ENCODE measurements at places on chromosomes 11 and 22.

DNA sequence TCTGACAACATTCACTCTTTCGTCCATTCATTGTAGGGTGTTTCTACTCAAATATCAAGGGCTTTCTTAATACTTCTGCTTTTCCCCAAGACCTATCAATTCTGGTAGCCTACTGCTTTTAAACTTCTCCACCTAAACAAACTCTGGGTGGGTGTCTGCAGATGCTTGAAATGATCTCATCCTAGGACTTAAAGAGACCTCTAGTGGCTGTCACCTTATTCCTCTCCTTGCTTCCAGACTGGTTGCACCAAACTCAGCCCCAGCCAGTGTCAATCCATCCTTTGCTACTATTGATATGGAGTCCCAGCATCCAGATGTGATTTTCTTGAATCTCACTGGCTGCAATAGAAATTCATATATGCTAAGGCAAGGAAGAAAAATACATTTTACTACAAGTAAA lies 274.7 kb downstream of the NXPE2 start:
- H3K4me1 ChIP-seq: no peaks in the 10 kb centered on the region
- no peak overlapping the region for H3K27ac ChIP-seq

DNA sequence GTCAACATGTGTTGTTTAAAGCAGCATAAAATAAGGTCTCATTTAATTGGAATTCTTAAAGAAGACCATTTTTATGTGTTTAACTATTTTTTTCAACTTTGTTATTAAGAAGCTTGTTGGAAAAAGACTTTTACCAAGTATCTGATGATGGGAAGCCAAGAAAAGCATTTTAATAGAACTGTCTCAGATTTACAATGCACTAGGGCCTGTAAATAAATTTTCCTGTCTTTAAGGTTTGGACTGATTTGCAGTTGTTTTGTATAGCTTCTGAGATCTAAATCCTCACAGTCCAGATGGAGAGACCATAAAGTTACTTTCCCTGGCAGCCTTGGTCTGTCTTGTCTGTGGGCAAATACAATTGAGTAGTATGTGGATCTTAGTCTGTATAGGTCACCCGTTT lies 41.6 kb downstream of the EXT2 start:
- no peak overlapping the region for H3K4me3 ChIP-seq
- H3K27ac ChIP-seq: no peak overlapping the region
- no peaks in the 10 kb centered on the region for H3K36me3 ChIP-seq
- H3K4me1 ChIP-seq: peaks cover 6% of the 10 kb centered on the region
- no peaks in the 10 kb centered on the region for H3K27me3 ChIP-seq
- DNase-seq: no peak

DNA sequence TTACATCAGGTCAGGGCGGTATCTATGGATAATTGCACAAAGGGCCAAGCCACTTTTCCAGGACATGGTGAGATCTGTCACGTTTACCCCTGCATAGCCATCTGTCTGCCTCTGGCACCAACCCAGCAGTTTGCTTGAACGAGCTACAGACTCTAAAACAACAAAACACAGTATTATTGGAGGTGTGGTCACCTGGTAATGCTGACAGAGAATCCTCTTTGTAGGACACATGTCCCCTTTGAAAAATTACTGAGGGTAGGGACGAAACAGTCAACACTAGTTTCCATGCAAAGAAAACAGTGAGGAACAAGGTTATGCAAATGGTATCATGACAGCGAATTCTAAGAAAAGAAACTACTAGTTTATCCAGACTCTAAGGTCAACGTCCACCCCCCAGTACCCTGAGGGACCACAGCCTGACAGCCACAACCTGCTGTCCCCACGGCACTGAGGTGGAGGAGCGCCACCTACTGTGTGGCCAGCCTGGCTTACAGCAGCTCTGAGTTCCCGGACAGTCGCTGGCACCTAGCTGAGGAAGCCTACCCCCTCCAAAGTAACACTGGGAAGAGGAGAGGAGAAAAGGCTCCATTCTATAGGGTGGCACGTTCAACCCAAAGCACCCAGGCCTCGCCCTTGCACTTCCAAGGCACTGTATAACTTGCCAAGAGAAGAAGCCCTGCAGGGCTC lies 117.4 kb upstream of the BID start:
- H3K4me1 ChIP-seq: no peaks in the 10 kb centered on the region
- H3K4me3 ChIP-seq: no peak overlapping the region
- no peaks in the 10 kb centered on the region for H3K27me3 ChIP-seq
- no peak for DNase-seq
- H3K36me3 ChIP-seq: peaks cover 16% of the 10 kb centered on the region

DNA sequence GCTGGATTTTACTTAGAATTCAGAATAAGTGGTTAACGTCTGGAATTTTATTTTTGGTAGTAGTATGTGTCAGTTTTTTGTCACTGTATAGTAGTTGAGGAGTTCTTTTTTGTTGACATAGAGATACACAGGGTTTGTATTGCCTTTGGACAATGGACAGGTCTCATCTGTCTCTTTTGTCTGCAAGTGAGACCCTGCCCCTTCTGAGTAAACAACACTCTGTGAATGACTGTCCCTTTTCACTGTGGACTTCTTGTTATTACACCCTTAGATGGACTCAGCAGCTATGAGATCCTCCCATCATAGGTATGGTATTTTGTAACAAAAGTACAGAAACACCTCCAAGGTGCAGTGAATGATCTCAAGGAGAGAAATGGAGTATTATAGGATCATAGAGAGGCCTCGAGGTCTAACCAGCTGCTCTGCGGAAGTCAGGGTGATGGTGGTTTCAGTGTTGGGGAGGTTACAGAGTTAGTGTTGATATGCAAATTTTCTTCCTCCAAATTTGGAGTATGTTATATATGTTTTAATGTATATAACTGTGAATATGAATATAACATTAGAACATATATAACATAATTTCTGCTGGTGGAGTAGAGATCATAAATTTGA lies 7.8 kb downstream of the PPP6R3 start:
- no peak overlapping the region for H3K27ac ChIP-seq
- peaks cover 30% of the 10 kb centered on the region for H3K4me1 ChIP-seq
- no peak for DNase-seq
- H3K27me3 ChIP-seq: no peaks in the 10 kb centered on the region
- H3K4me3 ChIP-seq: no peak overlapping the region

DNA sequence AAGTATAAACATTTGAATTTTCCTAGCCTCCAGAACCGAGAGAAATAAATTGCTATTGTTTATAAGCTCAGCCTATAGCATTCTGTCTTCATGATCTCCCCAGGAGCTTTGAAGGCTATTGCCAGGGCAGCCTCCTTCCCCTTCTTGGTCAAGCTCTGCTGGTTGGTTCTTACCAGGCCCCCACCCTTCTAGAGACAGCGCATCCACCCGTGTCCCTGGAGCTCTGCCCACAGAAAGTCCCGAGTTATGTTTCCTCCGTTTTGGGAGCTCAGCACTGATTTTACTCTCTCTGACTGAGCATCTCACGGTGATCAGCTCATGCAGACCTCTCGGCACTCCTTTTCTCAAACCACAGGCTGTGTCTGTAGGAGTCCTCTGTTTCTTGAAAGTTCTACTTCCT lies 123.8 kb upstream of the SORL1-AS1 start:
- H3K4me1 ChIP-seq: no peaks in the 10 kb centered on the region
- peaks cover 18% of the 10 kb centered on the region for H3K27me3 ChIP-seq
- no peaks in the 10 kb centered on the region for H3K36me3 ChIP-seq
- no peak for DNase-seq
- no peak overlapping the region for H3K27ac ChIP-seq

DNA sequence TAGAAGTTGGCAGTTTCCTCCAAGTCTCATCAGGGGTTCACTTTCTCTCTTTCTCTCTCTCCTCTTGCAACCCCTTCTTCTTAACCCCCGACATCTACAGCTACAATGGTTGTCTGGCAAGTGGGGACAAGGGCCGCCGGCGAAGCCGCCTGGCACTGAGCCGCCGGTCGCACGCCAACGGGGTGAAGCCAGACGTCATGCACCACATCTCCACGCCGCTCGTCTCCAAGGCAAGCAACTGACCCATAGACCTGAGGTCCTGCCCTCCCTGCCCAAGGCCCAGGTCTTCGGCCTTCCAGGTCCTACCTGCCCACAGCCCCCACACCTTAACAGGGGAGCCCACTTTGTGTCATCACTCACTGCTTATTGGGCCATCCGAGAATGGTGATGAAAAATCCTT lies 4.4 kb downstream of the PELI3 start:
- no peak overlapping the region for H3K4me3 ChIP-seq
- peaks cover 9% of the 10 kb centered on the region for H3K4me1 ChIP-seq
- H3K36me3 ChIP-seq: no peaks in the 10 kb centered on the region
- no peak for DNase-seq

DNA sequence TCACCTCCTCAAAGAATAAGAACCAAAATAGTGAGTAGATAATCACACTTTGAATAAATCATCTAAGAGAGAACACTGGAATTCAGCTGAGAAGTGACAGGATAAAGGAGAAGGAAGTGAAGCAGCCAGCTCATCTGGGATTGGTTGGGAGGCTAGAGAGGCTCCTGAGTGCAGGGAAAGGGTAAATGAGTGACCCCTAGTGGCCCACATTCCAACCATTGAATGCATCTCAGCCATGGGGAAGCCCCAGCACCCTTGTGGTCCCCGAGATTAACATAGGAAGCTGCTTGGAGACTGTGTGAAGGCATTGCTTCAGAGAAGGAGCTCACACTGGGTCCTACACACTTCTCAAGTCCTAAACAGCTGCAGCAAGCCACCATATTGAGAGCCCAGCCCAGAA lies 82.3 kb downstream of the JRKL start:
- DNase-seq: no peak
- no peaks in the 10 kb centered on the region for H3K36me3 ChIP-seq
- no peak overlapping the region for H3K4me3 ChIP-seq
- no peaks in the 10 kb centered on the region for H3K27me3 ChIP-seq

- H3K27ac ChIP-seq: no peak overlapping the region
- DNase-seq: no peak
- H3K27me3 ChIP-seq: peaks cover 9% of the 10 kb centered on the region
- H3K4me3 ChIP-seq: no peak overlapping the region
- no peaks in the 10 kb centered on the region for H3K36me3 ChIP-seq
These were observed 23.7 kb upstream of the DAGLA start for GRCh38 chr11:61656347-61657077.

GRCh38 chr11:13316528-13316961 lies 39.0 kb downstream of the BMAL1 start:
- H3K4me1 ChIP-seq: peaks cover 6% of the 10 kb centered on the region
- H3K4me3 ChIP-seq: no peak overlapping the region
- H3K36me3 ChIP-seq: no peaks in the 10 kb centered on the region

- peaks cover 12% of the 10 kb centered on the region for H3K36me3 ChIP-seq
- H3K27me3 ChIP-seq: no peaks in the 10 kb centered on the region
- H3K4me3 ChIP-seq: no peak overlapping the region
- no peak for DNase-seq
These were observed 119.7 kb upstream of the BID start for GRCh38 chr22:17893900-17894535.

- H3K27me3 ChIP-seq: no peaks in the 10 kb centered on the region
- no peaks in the 10 kb centered on the region for H3K36me3 ChIP-seq
- DNase-seq: no peak
- H3K4me1 ChIP-seq: no peaks in the 10 kb centered on the region
- H3K4me3 ChIP-seq: no peak overlapping the region
- H3K27ac ChIP-seq: no peak overlapping the region
These were observed 81.0 kb downstream of the BUD13 start for GRCh38 chr11:116691771-116692177.

GRCh38 chr11:119509969-119510401 lies 87.0 kb upstream of the THY1 start:
- H3K27ac ChIP-seq: peak overlapping the region; percentile 29
- DNase-seq: peak; percentile 93
- no peaks in the 10 kb centered on the region for H3K36me3 ChIP-seq
- peaks cover 23% of the 10 kb centered on the region for H3K27me3 ChIP-seq
- peaks cover 8% of the 10 kb centered on the region for H3K4me1 ChIP-seq

GRCh38 chr22:43859621-43860020 lies 2.7 kb downstream of the SULT4A1 start:
- H3K36me3 ChIP-seq: no peaks in the 10 kb centered on the region
- peaks cover 8% of the 10 kb centered on the region for H3K27me3 ChIP-seq
- DNase-seq: no peak

DNA sequence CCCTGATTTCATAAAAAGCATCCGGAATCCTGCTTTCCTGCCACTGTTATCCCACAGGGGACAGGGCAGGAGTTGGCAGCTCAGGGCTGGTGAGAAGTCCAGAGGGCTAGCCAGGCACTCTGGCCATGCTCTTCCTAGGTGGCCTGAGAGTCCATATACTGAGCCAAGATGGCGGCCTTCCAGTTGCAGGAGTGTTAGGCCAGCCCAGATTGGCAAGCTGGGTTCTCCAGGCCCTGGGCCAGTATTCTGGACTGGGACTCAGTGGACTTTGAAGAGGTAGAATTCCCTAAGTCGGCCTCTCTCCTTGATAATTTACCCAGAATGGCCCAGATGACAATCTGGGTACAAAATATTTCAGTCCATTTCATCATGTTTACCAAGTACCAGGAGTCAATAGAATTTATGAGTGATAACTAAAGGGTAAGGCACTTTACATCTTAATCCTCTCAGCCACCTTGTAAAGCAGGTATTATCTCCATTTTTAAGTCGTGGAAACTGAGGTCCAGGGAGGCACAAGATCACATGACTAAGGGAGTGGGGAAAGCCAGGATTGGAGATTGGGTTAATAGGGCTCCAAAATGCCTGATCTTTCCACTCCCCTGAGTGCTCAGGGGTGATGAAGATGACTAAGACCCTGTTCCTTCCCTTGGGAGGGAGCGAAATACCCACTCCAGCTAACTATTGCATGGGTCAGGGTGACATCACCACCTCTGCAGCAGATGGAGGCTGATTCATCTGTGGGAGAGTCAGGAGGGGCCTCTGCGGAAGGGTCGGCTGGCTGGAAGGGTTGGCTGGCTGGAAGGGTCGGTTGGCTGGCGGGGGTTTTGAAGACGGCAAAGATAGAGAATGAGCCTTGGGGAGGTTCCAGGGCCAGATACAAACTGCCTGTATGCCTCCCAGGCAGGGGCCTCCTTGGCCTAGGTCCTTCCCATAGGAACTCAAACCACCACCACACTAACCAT lies 1.2 kb upstream of the MICALL1 start:
- DNase-seq: peak; percentile 98
- no peaks in the 10 kb centered on the region for H3K36me3 ChIP-seq
- peak overlapping the region; percentile 99 for H3K27ac ChIP-seq
- H3K4me1 ChIP-seq: peaks cover 27% of the 10 kb centered on the region
- H3K4me3 ChIP-seq: peak overlapping the region; percentile 84

DNA sequence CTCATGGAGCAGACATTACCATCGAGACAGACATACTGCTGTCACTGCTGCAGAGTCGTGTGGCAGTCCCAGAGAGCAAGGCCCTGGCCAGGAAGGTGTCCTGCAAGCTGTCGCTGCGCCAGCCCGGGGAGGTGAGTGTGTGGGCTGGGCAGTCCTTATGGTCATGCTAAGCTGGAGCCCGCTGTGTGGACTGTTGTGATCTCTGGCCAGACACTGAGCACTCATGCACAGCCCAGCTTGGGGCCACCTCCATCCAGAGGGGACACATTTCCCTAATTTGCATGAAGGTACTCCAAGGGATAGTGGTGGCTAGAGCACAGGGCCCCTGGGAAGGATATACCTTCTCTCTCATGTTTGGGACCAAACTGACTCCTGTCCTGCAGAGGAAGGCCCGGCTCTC lies 9.6 kb downstream of the ANKK1 start:
- DNase-seq: no peak
- H3K4me1 ChIP-seq: no peaks in the 10 kb centered on the region
- H3K27me3 ChIP-seq: peaks cover 10% of the 10 kb centered on the region
- H3K36me3 ChIP-seq: no peaks in the 10 kb centered on the region
